ENCODE measurements at places on chromosomes 16 and 17. TPM values are rescaled to one million over a fixed set of nuclear protein-coding genes. Genes with fewer than 3 reads are reported as not detected.

Gene WNK4
- not detected for total RNA-seq

Gene RNU2-1
- not detected for total RNA-seq

Gene HSD17B1
- total RNA-seq: 2.8 TPM

Gene CENPN
- 88.9 TPM for total RNA-seq

Gene KRTAP4-3
- not detected for total RNA-seq

Gene DOC2B
- total RNA-seq: 0.16 TPM

Gene SBK1
- not detected for total RNA-seq

Gene HMOX2
- 62.7 TPM for total RNA-seq

DNA sequence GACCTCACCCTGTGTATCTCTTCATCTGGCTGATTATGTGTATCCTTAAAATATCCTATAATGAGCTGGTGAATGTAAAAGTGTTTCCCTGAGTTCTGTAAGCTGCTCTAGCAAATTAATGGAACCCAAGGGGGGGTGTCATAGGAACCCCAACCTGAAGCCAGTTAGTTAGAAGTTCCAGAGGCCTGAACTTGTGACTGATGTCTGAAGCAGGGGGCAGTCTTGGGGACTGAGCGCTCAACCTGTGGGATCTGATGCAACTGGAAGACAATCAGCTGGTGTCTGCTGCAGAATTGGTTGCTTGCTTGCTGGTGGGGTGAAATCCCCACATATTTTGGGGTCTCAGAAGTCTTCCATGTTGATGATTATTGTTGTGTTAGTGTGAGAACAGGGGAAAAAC lies 75.7 kb upstream of the NKD1 start:
- no peak for DNase-seq

GRCh38 chr16:20910781-20911321 lies 10.3 kb downstream of the LYRM1 start:
- no peak for DNase-seq

GRCh38 chr17:19986941-19987861 lies 9.6 kb upstream of the AKAP10 start:
- no peak for DNase-seq

DNA sequence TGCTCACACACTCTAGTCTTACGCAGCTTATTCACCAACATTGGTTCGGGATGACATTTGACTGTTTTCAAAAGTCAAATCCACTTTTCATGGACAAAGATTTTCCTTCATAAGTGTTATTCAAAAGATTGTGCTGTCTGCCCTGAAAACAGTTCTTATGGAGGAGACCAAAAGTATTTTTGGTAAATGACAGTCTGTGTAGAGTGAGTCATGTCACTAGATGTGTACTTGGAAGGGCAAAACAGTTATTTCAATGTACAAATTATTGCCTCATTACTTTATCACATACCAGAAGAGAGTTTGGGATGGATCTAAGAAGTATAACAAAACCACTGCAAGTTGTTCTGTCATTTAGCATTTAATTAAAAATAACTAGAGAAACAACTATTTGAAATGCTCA lies 265.6 kb downstream of the CDH13 start:
- DNase-seq: no peak

GRCh38 chr16:64627781-64628180 lies 494.1 kb downstream of the CDH11 start:
- DNase-seq: peak; percentile 91

- DNase-seq: no peak
Measured at GRCh38 chr17:9513266-9513665, 62.4 kb downstream of the STX8 start.

DNA sequence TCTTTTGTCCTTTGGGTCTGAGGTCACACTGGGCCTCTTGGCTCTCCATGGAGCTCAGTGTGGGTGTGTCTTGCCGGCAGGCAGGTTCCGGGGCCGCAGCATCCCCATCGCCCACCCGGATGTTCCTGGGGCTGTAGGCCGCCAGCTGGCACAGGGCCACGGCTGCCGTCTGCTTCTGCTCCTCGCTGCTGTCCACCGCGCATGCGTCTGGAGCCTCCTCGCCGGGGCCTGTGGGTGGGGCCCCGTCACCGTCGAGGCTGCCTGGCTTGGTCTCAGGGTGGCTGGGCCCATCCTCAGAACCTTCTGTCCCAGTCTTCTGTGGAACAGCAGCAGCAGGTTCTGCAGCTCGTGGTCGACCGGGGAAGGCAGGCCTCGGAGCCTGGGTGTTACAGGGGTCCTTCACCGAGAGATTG lies 9.6 kb downstream of the ZNF750 start:
- DNase-seq: no peak

- peak; percentile 83 for DNase-seq
Measured at GRCh38 chr16:86975445-86975844, 341.7 kb downstream of the C16orf95 start.

DNA sequence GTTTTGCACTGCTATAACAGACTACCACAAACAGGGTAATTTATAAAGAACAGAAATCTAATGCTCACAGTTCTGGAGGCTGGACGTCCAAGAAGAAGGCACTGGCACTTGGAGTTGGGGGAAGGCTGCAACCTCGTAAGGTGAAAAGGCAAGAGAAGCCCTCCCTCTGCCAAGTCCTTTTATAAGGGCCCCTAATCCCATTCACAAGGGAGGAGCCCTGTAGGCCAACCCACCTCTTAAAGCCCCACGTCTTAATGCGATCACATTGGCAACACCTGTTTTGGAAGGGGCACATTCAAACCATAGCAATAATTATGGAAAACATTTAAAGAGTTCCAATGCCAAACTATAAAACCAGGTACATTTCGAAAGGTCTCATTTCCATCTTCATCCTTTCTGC lies 5.2 kb downstream of the PKD1L3 start:
- no peak for DNase-seq

GRCh38 chr16:83994703-83995102 lies 26.7 kb downstream of the NECAB2 start:
- DNase-seq: no peak

DNA sequence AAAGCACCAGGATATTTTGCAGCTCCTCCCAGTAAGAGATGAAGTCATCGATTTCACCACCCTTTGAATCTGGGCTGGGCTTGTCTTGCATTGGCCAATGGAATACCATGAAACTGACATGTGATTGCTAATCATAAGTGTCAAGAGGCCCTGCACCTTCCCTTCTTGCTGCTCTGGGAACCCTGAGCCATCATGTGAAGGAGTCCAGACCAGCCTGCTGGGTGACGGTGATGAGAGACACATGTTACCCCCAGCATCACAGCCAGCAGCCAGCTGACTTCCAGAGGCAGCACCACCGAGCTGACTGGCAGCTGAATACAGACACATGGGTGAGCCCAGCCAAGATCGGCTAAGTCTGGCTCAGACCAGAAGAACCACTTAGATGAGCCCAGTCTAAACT lies 43.6 kb upstream of the CACNG4 start:
- DNase-seq: no peak

DNA sequence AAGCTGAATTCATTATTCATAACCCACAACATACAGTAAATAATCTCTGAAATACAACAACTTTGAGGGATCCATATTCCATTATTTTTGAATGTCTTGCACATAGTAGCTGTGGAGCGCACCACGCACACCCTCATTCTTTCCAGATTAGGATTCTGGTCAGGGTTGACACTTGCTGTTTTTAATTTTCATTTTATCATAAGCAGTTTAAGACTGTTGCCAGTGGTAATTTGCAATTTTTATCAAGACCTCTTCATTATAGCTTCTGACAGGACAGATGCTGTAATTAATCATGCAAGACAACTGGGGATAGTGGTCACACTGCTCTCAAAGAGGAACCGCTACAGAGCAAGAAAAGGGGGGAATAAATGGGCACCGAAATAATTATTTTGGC lies 109.7 kb downstream of the TOX3 start:
- DNase-seq: no peak

DNA sequence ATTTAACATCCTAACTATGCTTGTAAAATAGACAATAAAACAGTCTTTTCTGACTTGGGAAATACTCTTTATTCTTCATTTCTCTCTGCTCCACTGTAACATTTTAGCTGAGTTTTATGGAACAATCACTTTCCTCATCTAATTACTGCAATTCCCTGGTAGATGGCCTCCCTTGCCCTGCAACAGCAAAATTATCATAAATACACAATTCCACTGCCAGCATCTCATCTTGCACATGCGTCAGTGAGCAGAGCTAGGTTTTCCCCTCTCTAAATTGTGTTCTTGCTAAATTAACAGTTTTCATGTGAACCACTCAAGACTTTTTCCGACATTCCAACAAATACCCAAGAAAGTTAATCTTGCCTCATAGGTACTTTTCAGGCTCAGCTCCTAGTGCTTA lies 920.9 kb upstream of the GOT2 start:
- no peak for DNase-seq

- no peak for DNase-seq
Measured at GRCh38 chr16:11783319-11784037, 13.6 kb downstream of the ZC3H7A start.

DNA sequence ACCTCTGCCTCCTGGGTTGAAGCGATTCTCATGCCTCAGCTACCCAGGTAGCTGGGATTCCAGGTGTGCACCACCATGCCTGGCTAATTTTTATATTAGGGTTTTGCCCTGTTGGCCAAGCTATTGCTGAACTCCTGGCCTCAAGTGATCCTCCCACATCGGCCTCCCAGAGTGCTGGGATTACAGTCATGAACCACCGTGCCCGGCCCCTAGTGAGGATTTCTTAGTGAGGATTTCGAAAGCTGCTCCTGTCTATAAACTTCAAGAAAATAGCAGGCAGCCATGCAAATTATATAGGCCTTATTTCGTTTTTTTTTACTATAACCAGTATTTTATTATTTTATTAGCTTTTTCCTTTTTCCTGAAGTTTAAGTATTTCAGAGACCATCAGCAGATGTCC lies 41.6 kb downstream of the EPN2 start:
- DNase-seq: no peak

- peak; percentile 28 for DNase-seq
Measured at GRCh38 chr16:1374418-1375297, 22.9 kb downstream of the GNPTG start.

- DNase-seq: no peak
Measured at GRCh38 chr17:60398227-60398959, 6.5 kb upstream of the USP32 start.

GRCh38 chr16:53792161-53792951 lies 88.4 kb downstream of the FTO start:
- DNase-seq: no peak

- DNase-seq: peak; percentile 35
Measured at GRCh38 chr17:81254955-81255717, 16.0 kb downstream of the NDUFAF8 start.

DNA sequence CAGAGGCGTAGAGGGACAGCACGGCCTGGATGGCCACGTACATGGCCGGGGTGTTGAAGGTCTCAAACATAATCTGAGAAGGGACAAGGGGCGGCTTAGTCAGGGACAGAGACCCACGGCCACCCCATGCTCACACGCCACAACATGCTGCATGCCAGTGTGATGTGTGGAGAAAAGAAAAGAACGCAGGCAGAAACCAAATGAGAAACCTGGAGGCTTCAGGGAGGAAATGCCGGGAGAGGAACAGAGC lies 1.1 kb downstream of the ACTG1 start:
- DNase-seq: no peak

DNA sequence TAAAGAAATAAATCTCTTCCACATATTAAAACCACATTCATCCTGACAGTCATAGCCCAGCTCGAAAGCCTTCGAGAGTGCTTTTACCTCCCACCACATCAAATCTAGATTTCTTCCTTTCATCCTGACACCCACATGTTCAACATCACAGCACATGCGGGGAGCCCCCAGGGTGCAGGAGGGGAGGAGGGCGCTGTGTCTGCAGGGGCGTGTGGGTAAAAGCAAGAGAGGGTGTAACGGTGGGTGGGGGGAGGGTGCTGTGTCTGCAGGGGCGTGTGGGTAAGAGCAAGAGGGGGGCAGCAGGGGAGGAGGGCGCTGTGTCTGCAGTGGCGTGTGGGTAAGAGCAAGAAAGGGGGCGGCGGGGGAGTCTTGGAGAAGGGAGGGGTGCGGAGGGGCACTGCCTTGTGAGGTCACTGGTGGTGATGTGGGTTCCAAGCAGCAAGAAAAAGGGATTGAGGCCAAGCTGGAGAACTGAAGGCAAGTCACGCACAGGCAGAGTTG lies 34.7 kb downstream of the ADCY9 start:
- peak; percentile 61 for DNase-seq

DNA sequence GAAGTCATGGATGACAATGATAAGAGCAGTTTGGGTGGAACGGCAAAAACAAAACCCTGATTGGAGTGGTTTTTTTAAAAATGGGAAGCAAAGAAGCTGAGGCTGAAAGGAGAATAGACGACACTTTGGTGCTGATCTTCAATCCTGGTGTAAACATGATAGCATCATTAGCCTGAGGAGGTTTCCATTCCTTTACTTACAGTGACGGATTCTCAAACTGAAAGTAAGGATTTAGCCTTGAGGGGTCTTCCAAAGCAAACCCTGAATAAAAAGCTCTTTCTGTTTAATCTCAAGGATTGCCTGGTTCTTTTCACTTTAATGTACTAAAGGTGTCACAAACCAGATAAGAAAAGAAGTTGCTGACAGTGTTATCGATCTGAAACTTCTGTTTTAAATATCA lies 69.3 kb downstream of the KCNJ2 start:
- no peak for DNase-seq

DNA sequence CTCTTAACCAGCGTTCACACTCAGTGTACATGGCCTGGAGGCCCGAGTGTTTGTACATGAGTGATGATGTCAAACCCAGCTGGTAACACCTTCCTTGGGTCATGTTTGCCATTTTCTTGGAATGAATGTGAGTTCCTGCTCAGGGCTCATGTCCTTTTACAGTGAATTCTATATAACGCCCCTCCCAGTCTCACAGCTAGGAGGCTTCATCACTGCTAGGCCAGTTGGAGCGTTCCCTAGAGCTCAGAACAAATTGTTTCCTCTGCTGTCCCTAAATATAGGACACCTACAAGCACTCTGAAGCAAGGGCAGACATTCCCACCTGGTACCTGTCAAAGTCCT lies 5.5 kb downstream of the TIMM22 start:
- DNase-seq: no peak

GRCh38 chr17:19760746-19761145 lies 12.6 kb upstream of the ALDH3A1 start:
- DNase-seq: no peak

- DNase-seq: no peak
Measured at GRCh38 chr17:29449865-29450671, 59.9 kb downstream of the TAOK1 start.

DNA sequence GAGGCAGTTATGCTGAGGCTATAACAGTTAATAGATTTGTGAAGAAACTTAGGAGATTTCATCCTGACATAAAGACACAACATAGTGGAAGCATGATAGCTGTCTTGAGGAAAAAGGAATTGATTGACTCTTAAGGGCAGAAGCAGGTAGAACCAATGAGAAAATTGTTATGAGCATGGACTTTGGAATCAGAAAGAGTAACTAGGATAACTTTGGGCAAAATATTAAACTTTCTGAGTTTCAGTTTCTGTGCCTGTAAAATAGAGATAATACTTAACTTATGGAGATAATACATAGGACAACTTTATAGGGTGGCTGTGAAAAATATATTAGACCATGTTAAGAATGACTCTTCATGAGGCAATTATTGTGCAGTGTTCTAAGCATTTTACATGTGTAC lies 696.5 kb downstream of the CDH11 start:
- no peak for DNase-seq

GRCh38 chr16:88839745-88840599 lies 16.8 kb downstream of the GALNS start:
- DNase-seq: no peak

Measured in MG63 (cell line).